ENCODE measurements at places on chromosomes 12 and 14.

DNA sequence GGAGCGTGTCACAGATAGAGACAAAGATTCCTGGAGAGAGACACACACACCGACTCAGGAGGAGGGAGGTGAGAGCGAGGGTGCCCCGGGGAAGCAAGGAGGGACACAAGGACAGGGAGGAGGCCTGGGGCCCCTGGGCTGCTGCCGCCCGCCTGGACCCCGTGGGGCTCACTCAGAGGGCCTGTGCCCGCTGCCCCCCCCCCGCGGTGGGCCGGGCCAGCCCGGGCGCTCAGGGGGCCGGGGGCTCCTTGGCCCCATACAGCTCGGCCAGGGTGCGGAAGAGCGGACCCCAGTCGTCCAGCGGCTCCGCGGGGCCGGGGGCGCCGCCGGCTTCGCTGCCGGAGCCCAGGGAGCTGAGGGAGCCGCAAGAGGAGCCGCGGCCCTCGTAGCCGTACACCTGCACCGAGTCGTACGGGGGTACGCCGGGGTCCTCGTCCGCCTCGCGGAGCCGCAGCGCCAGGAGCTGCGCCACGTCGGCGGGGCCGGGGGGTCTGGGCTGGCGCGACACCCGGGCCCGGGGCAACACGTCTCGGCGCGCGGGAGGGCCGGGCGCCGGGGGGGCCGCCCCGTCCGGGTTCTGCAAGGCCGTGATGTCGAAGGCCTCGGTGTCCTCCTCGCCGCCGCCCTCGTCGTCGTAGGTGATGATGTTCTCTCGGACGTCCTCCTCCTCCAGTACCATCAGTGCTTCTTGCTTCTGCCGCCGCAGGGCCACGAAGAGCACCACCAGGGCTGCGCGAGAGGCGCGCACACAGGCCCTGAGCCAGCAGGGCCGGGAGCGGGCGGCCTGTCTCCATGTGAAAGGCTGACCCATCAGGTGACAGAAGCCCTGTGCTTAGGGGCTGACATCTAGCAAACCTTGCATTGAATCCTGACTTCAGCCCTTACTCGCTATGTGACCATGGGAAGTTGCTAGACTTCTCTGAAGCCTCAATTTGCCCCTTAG, 6.0 kb downstream of the PSMB11 start:
- DNase-seq: no peak

DNA sequence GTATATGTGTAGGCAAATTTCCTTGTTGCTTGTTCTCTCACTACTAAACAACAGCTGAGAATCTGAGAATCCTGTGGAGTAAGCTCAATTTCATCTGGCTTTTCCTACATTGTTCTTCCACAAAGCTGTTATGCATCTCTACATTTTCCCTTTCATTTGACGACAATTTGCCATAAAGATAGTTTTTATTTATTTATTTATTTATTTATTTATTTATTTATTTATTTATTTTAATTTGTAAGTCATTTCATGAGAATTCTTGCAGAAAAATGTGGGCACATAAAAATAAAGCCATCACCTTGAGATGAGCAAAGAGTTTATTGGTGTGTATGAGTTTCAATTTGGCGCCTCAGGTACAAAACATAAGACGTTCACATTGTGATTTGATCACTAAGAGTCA, 545.9 kb upstream of the SEL1L start:
- DNase-seq: no peak

- no peak for DNase-seq
Observed at GRCh38 chr12:112413855-112414625, 4.6 kb upstream of the RPL6 start.

DNA sequence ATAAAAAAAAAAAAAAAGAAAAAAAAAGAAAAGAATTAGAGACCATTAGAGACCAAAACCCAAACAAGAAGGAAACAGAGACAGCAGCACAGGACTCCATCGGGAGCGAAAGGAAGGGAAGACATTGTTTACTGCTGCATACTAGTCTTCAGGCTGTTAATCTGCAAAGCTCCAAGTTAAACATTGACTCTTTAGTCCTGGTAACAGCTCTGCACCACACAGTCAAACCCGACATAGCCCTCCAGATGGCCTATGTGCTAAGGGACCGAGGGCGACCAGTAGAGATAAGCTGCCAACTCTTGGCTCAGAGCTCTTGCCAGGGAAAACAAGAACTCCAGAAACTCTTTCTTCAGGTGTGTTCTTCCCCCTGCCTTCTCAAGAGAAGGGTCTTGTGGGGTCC, 7.8 kb downstream of the P2RX4 start:
- DNase-seq: no peak

GRCh38 chr14:80465546-80466220, 254.4 kb upstream of the DIO2 start:
- DNase-seq: no peak

GRCh38 chr12:30178916-30179315, 395.2 kb upstream of the TMTC1 start:
- DNase-seq: no peak

GRCh38 chr14:55921511-55921910, 196.7 kb upstream of the PELI2 start:
- DNase-seq: no peak

DNA sequence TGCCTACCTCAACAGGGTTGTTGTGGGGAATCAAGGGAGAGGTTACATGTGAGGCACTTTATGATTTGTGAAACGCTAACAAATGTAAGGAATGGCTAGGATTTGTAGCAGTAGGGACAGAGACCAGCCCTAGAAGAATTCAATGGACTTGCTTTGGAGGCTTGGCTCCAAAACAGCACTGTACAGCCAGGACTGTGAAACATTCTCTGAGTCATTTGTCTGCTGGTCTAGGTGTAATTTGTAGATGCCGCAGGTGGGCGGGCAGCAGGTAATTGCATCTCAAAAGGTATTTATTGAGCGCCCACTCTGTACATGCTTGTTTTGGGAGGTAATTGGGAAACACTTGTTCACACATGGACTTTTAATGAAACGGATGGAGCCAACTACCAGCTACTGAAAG, 11.4 kb downstream of the SLC7A8 start:
- no peak for DNase-seq

DNA sequence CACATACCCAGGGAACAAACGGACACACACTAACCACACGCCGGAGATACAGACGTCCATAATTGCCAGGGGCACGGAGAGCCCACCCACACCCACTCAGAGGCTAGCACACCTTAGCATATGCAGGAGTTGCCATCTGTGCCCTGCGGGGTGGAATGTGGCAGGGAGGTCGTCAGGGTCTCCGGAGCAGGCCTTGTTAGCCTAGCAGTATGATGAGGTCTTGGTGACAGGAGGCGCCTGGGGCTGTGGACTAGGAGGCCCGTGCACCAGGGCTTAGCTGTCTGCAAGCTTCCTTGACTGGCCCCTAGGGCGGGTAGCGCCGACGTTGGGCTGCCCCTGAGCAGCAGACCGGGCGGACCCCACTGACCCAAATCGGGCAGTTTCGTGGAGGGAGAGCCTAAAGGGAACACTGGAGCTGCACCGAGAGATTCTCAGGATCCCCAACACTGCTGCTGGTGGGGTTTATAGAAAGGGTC, 10.0 kb downstream of the STAC3 start:
- DNase-seq: no peak

DNA sequence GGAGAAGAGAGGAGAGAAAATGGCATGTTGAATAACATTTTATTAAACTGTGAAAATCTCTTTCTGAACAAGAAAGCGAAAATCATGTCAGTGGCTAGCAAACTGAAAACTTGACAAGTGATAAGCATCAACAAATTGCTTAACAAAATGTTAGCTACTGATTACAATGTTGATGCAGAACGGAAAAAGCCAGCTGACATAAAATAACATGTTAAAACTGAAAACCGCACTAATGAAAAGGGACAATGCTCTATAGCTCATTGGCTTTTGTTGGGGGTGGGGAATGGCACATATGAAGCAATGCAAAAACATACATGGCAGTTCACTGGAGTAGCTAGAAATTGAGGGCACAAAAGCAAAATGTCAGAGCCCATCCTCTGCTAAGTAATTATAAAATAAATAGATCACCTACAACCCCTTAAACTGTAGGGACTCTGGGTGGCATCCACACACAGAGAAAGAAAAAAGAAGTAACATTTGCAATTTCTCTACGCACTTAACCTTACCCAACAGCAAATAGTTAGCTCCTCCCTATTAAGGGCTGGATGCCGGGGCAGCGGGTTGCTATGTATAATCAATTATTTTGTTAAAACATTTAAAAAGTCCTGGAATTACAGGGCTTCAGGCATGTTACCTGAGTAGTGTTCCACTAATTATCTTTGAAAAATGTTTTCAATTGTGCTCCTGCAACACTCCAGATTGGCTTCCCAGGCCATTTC, 129.2 kb upstream of the USP15 start:
- no peak for DNase-seq

DNA sequence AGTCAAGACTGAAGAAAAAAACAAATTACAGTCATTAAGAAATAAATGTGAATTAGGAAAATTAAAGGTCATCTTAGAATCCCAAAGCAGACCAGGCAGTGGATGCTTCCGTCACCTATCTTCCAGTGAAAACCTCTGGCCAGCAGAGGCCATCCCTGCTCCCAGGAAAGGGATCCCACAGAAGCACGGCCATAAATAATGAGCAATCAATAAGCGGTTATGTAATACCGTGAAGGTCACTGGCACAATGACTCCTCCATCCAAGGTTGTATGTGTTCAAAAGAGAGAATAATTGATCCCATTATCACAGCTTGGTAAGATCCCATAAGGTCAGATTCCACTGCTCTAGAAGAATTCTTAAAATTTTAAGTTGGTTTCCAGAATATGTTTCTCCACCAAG, 85.7 kb downstream of the PPP2R5E start:
- DNase-seq: no peak

- no peak for DNase-seq
Observed at GRCh38 chr12:123845881-123846280, 83.8 kb downstream of the DNAH10 start.

DNA sequence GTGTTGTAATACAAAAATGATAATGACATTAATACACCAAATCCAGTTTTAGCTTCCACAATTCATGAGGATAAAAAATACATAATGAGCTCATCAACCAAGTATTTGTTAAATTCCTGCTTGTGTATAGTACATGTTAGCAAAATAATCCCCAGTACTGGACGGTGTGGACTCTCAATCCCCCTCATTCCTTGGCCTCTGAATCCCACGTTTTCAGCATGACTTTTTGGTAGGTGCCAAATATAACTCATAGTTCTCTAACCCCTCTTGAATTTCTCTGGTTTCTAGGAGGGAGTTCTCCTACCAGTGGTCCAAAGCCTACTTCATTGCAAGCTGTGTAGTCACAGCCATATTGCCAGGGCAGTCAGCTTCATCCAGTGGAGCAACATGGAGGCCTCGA, 41.4 kb upstream of the EPS8 start:
- DNase-seq: no peak

- DNase-seq: no peak
Observed at GRCh38 chr12:132465269-132466190, 24.4 kb upstream of the FBRSL1 start.

DNA sequence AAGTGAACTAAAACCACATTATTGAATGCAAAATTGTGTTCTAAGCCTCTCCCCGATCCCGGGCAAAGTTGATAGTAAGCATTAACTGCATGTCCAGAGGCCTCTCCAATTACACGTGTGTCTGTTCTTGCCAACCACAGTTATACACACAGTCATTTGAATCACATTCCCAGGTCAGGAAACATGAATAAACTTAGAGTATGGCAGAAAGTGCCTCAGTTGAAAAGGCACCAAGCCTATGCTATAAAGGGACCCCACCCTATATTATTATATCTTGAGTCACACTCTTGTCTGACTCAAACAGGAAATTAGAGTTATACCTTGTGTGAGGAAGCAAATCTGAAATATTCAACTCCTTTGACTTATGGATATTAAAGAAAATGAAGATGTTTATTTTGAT, 128.3 kb upstream of the STXBP6 start:
- DNase-seq: no peak

DNA sequence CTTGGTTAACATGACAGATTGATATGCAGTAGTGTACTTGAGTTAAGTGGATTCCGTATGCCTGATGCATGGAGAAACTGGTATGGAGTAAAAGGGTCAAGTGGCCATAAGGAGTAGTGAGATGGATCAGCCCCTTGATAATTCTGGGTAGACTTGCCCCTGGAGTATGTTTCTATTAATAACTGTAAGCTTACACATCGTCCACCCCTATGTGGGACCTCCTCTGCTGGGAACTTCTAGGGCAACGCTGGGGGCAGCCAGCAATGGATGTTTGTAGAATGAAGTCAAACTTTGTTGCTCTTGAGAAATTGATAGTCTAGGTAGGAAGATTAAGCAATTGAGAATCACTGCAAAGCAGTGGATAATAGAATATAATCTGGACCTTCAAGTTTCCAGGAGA, 3.5 kb downstream of the C12orf75 start:
- no peak for DNase-seq

DNA sequence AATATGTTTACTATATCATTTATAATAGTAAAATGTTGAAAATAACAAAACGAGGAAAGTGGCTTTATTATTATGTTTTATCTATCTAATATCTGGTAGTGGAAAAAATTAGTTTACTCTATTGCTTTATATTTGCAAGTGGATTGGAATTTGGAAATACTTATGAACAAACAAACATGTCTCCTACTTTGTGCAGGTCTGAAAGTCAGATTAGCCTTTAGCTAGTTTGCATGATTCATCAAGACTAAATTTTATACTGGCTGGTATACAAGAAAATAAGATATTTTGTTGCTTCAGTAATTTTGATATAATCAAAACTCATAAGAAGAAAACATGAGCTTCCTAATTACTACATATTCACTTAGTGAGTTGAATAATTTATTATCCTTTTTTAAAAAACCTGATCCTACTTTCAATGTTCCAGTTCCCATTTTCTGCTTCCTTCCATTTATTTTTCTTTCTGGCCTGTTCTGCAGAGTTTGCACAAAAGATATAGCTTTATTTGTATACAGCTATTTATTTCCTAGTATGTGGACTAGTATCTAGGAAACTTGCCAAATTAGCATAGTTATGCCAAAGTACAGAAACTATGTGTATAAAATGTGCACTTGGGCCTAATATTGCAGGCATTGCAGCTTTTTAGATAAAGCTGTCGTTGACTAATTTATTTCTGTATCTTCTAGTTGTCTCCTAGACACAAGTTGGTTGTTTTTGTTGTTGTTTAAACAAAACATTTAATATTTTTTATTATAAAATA, 122.0 kb downstream of the AKAP6 start:
- no peak for DNase-seq

DNA sequence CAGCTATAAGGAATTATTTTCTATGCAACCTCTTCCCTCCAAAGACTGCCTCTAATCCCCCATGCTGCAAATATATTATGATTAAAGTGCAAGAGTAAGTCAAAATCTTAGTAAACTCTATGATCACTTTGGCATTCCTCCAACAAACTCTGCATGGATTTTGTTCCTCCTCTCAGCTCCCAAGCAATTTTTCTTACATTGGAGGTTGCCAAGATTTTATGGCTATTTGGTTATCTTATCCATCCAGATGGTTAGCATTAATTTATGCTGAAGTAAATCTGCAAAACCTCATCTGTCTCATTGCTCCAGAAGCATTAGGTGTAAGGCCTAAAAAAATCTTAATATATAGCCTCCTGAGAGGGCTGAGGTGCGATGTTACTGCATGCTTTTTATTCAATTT, 228.1 kb downstream of the CHST11 start:
- no peak for DNase-seq

DNA sequence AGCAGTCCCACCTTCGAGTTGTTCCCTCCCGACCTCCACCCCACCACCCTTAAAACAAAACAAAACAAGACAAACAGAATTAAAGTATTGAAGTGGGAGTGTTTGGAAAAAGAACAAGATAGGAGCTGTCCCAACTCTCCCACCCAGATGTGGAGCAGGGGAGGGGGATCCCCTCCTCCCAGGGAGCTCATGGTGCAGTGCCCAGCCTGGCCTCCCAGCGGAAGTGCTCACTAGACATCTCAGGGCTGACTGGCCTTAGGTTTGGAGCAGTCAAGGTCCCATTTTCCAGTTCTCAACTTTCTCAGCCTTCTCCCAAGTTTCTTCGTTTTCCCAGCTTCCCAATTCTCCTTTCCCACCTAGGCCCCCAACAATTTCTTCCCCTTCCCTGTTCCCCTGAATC, 2.9 kb downstream of the SP7 start:
- DNase-seq: no peak

All from mesothelial cell of epicardium (in vitro differentiated cells).